ENCODE measurements at places on chromosomes 16 and 17. TPM values are rescaled to one million over a fixed set of nuclear protein-coding genes. Genes with fewer than 3 reads are reported as not detected.

The HS3ST2 gene
- 1.0 TPM for total RNA-seq

DNA sequence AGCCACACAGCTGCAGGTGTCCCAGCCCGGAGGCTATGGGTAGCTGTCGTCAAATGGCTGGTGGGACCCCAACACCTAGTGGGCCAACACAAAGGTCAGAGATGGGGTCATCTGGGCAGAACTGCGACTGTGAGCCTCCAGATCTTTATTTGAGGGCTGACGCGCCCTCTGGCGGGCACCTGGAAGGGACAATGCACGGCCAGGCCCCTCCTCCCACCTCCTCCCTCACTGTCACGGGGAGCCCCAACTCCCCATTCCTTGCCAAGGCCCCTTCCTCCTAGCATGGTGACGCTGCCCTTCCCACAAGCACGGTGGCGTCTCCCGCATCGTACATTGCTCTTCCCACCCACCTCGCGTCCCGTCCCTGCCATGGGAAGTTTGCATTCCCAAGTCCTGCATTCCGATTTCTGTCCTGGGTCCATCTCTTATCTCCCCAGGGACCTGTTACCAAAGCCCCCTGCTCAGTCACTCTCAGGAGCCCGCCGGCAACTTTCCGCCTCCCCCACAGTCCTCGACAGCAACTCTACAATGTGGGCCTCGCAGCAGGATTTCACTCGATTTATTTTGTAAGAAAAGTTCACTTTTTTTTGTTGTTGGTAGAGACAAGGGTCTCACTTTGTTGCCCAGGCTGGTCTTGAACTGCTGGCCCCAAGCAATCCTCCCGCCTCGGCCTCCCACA is 1.0 kb downstream of the TLE7 start:
- no peaks in the 10 kb centered on the region for H3K27me3 ChIP-seq
- H3K36me3 ChIP-seq: no peaks in the 10 kb centered on the region
- H3K4me3 ChIP-seq: no peak overlapping the region
- no peaks in the 10 kb centered on the region for H3K4me1 ChIP-seq
- no peak overlapping the region for H3K27ac ChIP-seq
- DNase-seq: no peak

DNA sequence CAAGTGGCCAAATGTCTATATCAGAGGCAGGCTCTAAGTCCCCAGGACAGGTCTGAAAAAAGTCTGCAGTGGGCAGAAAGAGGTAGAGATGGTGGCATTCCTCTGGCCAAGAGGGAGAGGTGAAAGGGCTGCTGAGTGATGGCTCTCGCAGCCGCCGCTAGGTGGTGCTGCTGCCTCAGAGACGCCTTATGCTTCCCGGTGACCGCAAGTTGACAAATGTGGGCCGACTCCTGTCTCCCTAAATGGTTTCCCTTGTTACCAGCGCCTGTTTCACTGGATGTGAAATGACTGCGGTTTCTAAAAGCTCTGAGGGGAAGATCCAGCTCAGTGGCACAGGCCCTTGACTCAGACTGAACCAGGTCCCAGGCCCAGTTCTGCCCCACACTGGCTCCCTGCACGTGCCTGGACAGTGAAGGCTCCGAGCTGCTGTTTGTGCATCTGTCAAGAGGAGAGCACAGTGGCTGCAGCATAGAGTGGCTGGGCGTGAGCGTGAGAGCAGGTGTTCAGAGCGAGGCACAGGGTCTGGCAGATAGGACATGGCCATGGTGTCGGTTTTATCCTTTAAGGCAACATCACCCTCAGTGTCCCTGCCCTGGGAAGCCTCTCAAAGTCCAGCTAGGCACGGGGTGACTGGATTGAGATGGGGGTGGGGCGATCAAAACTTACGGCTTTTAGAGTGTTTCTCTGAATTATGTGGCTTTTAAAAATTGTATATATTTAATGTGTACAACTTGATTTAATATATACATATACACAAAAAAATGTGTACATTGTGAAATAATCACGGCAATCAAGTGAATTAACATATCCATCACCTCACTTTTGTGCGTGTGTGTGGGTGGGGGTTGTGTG is 19.9 kb downstream of the CLEC16A start:
- peaks cover 4% of the 10 kb centered on the region for H3K36me3 ChIP-seq
- no peak overlapping the region for H3K4me3 ChIP-seq
- DNase-seq: peak; percentile 80
- peak overlapping the region; percentile 24 for H3K27ac ChIP-seq
- no peaks in the 10 kb centered on the region for H3K27me3 ChIP-seq
- peaks cover 24% of the 10 kb centered on the region for H3K4me1 ChIP-seq

GRCh38 chr17:79075446-79075750 is 774 bp downstream of the ENGASE start:
- H3K4me3 ChIP-seq: peak overlapping the region; percentile 67
- H3K4me1 ChIP-seq: peaks cover 10% of the 10 kb centered on the region
- H3K27me3 ChIP-seq: no peaks in the 10 kb centered on the region
- DNase-seq: no peak
- no peaks in the 10 kb centered on the region for H3K36me3 ChIP-seq
- no peak overlapping the region for H3K27ac ChIP-seq

- no peak for DNase-seq
- no peaks in the 10 kb centered on the region for H3K36me3 ChIP-seq
- no peak overlapping the region for H3K27ac ChIP-seq
- peaks cover 2% of the 10 kb centered on the region for H3K4me1 ChIP-seq
These were observed 5.6 kb upstream of the STX1B start for GRCh38 chr16:31016018-31016417.

GRCh38 chr16:74999609-75000480 is 1.0 kb downstream of the ZNRF1 start:
- H3K4me3 ChIP-seq: peak overlapping the region; percentile 84
- peak overlapping the region; percentile 30 for H3K27ac ChIP-seq
- peak; percentile 46 for DNase-seq
- H3K36me3 ChIP-seq: no peaks in the 10 kb centered on the region
